Left lung (tissue), 14 donors: ENCODE measurements at places on chromosomes 5 and 9. TPM values are rescaled to one million over a fixed set of nuclear protein-coding genes. Genes with fewer than 3 reads are reported as not detected.

- no peaks in the 10 kb centered on the region for H3K4me1 ChIP-seq
- H3K27ac ChIP-seq: no peak overlapping the region
- no peaks in the 10 kb centered on the region for H3K27me3 ChIP-seq
- H3K4me3 ChIP-seq: no peak overlapping the region
- no peak for DNase-seq
Observed at GRCh38 chr5:8376478-8376877, 507.5 kb downstream of the MTRR start.

GRCh38 chr5:7714697-7715096 lies 136.2 kb downstream of the CFAP90 start:
- no peaks in the 10 kb centered on the region for H3K27me3 ChIP-seq
- no peak overlapping the region for H3K4me3 ChIP-seq
- no peaks in the 10 kb centered on the region for H3K36me3 ChIP-seq
- H3K27ac ChIP-seq: no peak overlapping the region
- H3K4me1 ChIP-seq: no peaks in the 10 kb centered on the region

Gene GABRB2
- polyA plus RNA-seq: 1.6 TPM

DNA sequence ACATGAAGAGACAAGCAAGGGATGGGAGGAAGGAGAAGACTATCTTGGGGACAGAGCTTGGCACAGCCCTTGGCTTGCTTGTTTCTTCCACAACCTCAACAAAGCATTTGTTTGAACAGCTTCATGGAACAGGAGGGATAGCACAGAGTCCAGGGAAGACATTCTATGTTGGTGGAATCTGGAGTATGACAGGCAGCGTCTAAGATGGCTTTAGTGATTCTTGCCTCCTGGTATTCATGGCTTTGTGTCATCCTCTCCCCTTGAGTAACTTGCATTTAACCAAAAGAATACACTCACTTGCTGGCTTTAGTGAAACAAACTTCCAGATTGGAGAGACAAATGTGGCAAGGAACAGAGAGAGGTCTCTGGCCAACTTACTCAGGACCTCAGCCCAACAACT lies 30.8 kb upstream of the RECK start:
- no peak overlapping the region for H3K4me3 ChIP-seq
- H3K4me1 ChIP-seq: peaks cover 9% of the 10 kb centered on the region
- no peaks in the 10 kb centered on the region for H3K27me3 ChIP-seq
- no peaks in the 10 kb centered on the region for H3K36me3 ChIP-seq

GRCh38 chr9:109556061-109556460 lies 58.0 kb upstream of the PTPN3 start:
- no peak overlapping the region for H3K27ac ChIP-seq
- H3K27me3 ChIP-seq: no peaks in the 10 kb centered on the region
- no peak for DNase-seq
- no peaks in the 10 kb centered on the region for H3K4me1 ChIP-seq

DNA sequence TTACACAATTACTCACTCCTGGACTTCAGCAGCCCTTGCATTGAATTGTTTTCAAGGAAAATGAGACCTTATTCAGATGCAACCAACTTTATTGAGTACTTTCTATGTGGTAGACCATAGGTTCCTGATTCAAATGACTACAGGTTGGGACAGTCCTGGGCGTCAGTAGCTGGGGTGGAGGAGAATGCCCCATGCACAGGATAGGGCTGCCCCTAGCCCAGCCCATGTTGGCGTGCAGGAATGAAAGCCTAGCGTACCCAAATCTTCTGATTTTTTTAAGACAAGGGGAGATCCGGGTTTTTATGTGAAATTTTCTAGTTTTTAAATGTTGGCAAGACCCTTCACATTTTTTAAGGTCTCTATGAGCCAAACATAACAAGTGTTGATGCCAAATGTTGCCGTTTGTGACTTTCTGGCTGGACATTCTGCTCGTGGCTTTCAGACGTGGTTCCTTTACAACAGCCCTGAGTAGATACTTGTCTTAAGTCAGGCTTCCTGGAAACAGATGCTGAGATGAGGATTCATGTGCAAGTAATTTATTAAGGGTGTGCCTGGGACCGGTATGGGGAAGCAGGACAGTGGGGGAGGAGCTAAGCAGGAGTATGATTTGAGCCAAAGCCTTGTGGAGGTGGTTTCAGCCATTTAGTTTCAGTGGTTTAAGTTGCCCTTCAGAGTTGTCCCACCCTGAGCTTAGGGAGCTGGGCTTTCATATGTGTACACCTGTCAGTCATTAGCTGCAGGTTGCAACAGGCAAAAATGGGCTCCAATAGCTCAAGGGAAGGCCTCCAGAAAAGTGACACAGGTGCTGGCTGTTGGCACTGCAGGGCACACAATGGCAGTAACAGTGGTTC lies 154.1 kb downstream of the NTRK2 start:
- no peak overlapping the region for H3K27ac ChIP-seq
- no peak for DNase-seq
- no peaks in the 10 kb centered on the region for H3K27me3 ChIP-seq
- H3K36me3 ChIP-seq: no peaks in the 10 kb centered on the region

- peaks cover 35% of the 10 kb centered on the region for H3K4me1 ChIP-seq
- no peaks in the 10 kb centered on the region for H3K36me3 ChIP-seq
- no peak for DNase-seq
Observed at GRCh38 chr5:149417711-149418368, 38.7 kb upstream of the IL17B start.

Gene CATSPER3
- polyA plus RNA-seq: 1.6 TPM

GRCh38 chr5:54754878-54755277 lies 230.5 kb downstream of the ESM1 start:
- H3K27me3 ChIP-seq: no peaks in the 10 kb centered on the region
- H3K4me1 ChIP-seq: peaks cover 6% of the 10 kb centered on the region
- DNase-seq: no peak
- H3K36me3 ChIP-seq: no peaks in the 10 kb centered on the region
- no peak overlapping the region for H3K4me3 ChIP-seq

Gene SLCO6A1
- not detected for polyA plus RNA-seq

- H3K36me3 ChIP-seq: no peaks in the 10 kb centered on the region
- no peaks in the 10 kb centered on the region for H3K4me1 ChIP-seq
- no peak for DNase-seq
- H3K27ac ChIP-seq: no peak overlapping the region
- no peak overlapping the region for H3K4me3 ChIP-seq
- H3K27me3 ChIP-seq: no peaks in the 10 kb centered on the region
Observed at GRCh38 chr5:175380701-175381100, 63.3 kb downstream of the DRD1 start.

- H3K27ac ChIP-seq: no peak overlapping the region
- H3K27me3 ChIP-seq: no peaks in the 10 kb centered on the region
- DNase-seq: no peak
- H3K4me3 ChIP-seq: no peak overlapping the region
- no peaks in the 10 kb centered on the region for H3K36me3 ChIP-seq
Observed at GRCh38 chr5:116543501-116543900, 31.1 kb downstream of the SEMA6A start.

Gene OR1K1
- polyA plus RNA-seq: not detected
